ENCODE measurements at places on chromosomes 3 and 15.

DNA sequence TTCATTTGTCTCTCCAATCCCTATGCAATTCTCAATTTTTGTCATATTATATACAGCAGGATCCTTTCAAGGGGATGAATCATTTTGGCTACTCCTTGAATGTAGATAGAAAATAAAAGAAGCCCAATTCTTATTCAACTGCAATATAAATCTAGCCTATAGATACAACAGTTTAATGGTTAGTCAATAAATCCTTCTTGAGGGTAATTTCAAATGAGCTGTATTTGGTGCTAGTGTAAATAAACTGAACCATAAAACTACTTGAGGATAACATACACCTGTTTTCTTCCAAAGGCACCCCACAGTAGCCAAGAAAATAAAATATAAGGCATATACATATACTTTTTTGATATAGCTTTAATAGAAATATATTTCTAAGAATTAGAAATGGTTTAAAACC, 830.3 kb downstream of the ROBO1 start:
- DNase-seq = peak; percentile 31

DNA sequence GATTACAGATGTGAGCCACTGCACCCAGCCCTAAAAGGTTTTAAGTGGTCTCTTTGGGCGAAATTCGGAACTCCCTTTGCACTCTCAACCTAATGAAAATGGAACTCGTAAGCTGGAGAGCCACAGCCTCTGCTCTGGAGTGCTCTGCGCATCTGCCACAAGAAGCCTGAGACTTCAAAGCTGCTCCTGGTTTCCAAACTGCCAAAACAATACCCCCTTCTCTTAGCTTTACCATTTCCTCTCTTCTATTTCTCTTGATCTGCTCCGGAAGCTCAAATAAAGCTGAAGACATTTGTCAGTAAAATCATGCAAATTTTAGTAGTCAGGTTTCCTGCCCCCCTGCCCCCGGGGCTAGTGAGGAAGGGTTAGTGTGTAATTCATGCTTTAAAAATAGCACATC, 312.7 kb downstream of the MFSD1 start:
- no peak for DNase-seq

GRCh38 chr15:65079580-65079979, 3.0 kb downstream of the KBTBD13 start:
- DNase-seq = no peak

DNA sequence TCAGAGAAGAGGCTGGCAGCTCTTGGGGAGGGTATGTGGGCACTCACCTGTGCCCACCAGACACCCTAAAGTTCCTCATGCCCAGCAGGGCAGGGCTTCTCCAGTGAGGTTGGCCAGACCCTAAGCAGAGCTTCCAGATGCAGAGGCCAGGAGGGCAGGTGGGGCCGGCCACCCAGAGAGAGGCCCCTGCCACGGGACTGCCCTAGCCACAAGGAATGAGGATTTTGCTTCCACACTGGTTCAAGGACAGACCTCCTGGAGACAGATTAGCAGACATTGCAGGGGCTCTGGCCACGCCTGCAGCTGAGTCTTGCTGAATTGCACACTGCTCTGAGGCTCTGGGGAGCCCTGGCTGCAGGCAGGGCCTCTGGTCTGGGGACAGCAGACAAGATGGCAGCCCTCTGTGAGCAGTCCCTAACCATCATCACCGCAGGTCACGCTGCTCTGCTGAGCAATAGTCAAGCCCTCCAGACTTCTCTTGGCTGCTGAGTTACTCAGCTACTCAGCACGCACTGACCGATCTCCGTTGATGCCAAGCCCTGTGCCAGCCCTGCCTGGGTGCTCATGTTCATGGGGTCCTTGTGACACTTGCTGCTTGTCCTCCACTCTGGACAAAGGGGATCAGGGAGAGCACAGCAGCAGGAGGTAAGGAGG, 117.4 kb upstream of the ABHD17C start:
- DNase-seq = no peak

- DNase-seq = no peak
These were observed 11.5 kb upstream of the LMCD1 start for GRCh38 chr3:8490079-8490552.

- no peak for DNase-seq
These were observed 101.6 kb downstream of the OXNAD1 start for GRCh38 chr3:16366581-16366980.

DNA sequence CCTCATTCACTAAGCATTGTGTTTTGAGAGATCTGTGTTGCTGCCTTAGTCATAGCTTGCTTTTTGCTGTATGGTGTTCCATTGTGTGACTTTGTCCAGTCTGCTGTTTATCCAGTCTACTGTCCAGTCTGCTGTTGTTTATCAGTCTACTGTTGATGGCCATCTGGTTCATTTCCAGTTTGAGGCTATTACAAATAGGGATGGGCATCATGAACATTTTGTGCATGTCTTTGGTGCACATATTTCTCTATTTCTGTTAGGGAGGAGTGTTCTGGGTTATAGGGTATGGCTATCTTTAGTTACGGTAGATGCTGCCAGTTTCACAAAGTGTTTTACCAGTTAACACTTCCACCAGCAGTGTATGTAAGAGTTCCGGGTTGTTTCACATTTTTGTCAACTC, 22.2 kb upstream of the CLEC3B start:
- DNase-seq = no peak

DNA sequence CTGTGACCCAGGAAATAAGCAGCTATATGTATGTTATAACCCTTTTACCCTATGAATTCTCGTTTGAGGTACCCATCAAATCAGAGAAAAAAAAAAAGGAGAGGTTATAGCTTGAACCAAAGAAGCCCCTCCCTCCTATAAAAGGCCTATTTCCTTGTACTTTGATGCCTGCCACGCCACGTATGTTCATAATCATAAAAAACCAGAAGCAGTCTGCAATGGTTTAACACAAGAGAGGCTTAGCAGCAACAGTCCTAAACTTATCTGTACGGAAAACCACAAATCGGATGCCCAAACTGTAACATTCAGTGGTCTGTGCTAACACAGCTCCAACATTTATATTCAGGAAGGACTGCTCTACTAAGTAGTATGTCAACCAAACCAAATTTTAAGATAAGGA, 21.2 kb downstream of the CCR8 start:
- no peak for DNase-seq

DNA sequence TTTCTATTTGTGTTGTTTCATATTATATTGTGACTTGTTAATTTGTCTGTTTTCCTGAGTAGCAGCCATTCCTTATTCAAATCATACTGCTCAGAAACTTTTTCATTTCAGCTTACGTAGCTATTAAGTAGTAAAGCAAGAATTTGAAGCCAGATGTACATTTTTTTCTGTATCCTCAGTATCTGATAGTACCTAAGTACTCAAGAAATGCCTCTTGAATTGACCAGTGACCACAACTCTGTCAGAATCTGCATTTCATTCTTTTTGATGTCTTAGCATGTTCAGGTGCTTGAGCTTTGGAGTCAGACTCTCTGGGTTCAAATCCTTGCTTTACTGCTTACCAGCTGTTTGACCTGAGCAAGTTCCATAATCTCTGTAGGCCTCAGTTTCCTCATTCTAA, 30.6 kb downstream of the ZFAND6 start:
- DNase-seq = no peak

- no peak for DNase-seq
These were observed 62.7 kb upstream of the CD47 start for GRCh38 chr3:108153451-108153981.

DNA sequence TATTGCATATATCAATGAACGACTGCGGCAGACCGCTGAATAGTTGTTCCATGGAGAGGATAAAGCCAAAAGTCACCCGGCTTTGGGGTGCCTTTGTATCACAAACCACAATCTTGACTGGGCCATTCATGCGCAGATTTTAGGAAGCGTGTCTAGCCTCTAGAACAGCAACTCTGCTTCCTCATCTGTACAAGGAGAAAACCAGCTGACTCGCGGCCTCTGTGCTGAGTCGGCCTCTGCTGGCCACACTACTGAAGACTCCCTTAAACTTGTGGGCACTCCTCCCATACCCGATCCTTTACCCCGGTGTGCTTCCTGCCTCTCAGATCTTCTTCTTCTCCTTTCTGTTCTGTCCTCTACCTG, 872 bp downstream of the DLEC1 start:
- no peak for DNase-seq

DNA sequence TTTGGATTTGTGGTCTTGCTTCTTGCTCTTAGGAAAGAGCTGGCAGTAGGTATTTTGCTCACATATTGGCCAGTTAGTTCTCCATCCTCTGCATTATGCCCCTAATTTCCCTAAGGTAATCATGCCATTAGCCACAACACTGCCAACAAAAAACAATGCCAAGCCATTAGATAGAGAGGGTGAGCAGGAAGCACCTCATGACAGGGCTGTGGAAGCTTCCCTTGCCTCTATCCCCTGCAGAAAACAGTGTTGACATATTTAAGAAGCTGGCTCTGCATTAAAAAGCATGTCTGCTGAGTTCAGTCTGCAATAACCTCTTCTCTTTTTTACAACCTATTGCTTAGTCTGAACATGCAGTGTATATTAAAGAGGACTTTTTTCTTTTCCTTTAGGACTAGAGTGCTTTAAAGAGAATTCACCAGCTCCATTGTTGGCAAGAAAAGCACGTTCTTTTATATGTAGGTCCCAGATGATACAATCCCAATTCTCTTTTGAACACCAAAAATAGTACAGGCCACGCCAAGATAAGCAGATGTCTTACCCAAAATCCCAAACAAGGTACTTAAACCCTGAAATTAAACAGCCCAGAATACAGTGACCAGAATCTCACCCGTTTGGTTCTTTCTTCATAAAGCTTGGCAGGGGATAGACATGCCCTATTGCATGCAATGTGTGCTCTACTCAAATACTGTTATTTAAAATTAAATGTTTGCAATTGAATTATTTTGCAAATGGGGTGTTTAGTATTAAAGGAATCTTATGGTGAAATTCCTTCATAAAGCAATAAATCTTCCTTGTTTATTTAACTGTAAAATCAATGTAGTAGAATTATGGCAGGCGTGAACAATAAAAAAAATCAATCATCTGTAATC, 93.7 kb upstream of the UBE3A start:
- no peak for DNase-seq

DNA sequence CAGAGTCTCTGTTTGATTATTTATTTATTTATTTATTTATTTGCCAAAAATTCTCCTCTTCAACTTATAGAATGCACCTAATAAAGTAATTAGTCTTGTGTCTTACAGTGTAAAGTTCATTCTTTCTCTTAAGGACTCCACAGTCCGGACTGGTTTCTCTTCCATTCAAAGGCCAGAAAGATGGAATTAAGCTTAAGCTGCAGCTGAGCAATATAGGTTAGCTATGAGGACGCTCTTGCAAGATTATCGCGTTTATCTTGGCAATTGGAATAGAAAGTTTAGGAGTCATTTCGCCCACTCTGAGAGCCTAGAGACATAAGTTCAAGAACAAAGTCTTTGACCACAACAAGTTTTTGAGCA, 15.0 kb downstream of the TAGLN3 start:
- no peak for DNase-seq

- DNase-seq = no peak
These were observed 98.5 kb upstream of the ROBO2 start for GRCh38 chr3:76941376-76941775.

GRCh38 chr3:192128922-192129321, 598.4 kb downstream of the FGF12 start:
- DNase-seq = no peak

DNA sequence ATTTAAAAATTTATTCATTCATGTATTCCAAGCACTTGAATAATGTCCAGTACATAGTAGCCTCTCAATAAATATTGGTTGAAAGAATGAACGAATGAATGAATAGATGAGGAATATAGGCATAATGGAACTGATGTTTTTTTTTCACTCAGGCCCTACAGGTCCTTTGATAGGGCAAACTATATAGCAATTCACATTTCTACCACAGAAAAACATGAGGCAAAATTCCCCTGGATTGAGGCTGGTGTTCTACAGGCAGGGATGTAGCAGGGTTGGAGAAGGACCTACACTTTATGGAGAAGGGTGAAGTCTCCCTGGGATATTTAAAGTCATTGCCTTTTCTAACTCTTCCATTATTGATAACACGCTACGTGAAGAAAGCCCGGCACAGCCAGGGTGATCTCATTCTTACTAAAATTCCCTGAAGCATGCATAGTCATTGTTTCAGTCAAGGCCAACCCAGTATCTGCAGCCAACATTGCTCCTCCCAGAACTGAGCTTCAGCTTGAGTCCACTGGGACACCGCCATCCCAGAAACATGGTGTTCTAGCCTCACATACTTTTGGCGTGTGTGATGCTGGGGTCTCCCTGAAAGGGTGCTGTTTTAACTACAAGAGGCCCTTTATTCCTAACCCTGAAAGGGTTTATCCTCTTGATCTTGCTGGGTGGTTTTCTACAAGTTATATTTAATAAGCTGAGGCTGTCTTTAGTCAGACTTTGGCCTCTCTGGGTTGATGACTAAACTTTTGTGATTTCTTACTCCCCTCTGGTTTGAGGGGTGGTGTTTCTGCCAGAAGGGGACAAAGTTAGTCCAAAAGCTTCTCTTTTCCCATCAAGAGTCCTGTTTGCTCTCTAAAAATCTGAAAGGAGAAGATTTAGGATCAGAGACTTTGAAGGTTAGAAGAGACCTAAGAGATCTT, 25.9 kb upstream of the FBN1 start:
- DNase-seq = no peak

- no peak for DNase-seq
These were observed 14.5 kb upstream of the PLD1 start for GRCh38 chr3:171824824-171825221.

GRCh38 chr3:156445117-156446090, 109.5 kb downstream of the SSR3 start:
- no peak for DNase-seq

GRCh38 chr3:51384055-51384725, 901 bp upstream of the MANF start:
- DNase-seq = no peak

DNA sequence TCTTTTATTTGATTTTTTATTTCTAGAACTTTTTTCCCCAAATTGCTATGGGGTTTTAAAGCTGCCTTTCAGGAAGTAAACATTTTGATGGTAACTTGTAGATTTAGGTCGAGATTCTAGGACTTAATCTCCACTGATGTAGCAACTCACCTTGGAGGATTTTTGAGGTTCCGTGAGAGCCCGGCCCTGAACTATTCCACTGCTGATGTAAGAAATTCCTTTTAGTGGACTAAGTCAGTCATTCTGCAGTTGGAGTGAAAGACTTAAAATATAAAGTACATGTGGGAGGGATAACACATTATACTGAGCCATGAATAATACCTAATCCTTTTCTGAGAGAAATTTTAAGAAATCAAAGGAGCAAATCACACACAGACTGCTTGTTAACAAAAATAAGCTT, 12.6 kb upstream of the LRRC34 start:
- no peak for DNase-seq

GRCh38 chr3:176275113-176275512, 922.2 kb downstream of the TBL1XR1 start:
- no peak for DNase-seq

- peak; percentile 25 for DNase-seq
These were observed 311.4 kb downstream of the TBC1D5 start for GRCh38 chr3:17431004-17431403.

Data from left kidney (tissue), 8 donors.